ENCODE measurements at places on chromosomes 7 and 10.

DNA sequence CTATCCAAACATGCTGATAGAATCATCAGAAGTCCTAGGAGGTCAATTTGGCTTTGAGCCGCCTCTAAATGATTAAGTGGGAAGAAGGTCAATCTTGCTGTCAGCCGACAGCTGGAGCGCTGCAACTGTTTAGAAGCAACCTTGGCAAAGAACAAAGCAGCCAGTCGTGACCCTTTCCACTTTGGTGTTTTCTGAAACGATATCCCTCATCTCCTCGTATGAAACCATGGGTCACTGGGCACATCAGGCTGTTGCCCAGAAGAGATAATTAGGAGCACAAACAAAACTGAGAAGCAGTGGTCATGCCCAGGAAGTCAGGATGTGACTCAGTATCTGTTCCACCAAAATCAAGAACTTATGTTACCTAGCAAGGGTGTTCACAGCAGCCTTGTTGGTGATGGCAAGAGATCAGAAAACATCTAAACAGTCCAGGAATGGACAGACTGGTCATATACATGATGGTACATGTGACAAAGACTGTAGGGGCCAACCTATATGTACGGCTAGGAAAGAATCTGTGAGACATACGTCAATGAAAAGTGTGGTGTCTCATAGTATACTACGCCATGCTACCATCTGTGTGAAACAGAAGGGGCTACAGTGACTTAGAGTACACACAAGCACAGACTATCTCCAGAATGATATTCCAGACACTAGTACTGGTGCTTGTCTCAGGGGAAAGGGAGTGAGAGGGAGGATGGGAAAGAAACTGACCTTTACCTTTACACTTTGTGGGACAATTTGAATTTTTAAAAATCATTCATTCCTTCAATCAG lies 22.4 kb downstream of the STN1 start:
- no peak for DNase-seq

- DNase-seq: peak; percentile 51
Observed at GRCh38 chr7:121329191-121330052, 622 bp downstream of the WNT16 start.

- DNase-seq: no peak
Observed at GRCh38 chr7:126723966-126724544, 528.7 kb downstream of the GRM8 start.

- DNase-seq: peak; percentile 24
Observed at GRCh38 chr10:25080880-25081581, 64.6 kb downstream of the THNSL1 start.

GRCh38 chr7:131586259-131586658 lies 29.8 kb upstream of the PODXL start:
- DNase-seq: no peak

- no peak for DNase-seq
Observed at GRCh38 chr10:31693491-31693890, 235.1 kb downstream of the ARHGAP12 start.

DNA sequence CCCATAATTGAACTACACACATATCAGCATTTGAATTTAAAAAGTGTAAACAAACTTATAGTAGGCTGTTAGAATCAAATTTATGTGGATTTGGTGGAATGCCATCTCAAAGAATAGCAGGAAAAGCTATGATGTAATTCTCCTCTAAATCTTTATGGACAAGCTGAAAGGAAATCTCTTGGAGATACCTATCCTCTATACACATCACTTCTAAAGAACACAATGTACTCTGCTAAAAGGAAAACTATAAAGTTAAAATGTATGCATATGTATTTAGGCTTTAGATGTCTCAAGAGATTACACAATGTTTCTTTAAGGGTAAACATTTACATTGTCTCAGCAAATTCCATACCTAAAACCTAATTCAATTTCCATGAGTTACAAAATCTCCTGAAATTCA lies 323.3 kb downstream of the CRPPA start:
- no peak for DNase-seq
